ENCODE measurements at places on chromosomes 6 and 20.
A peak's percentile ranks its signal among the peaks of the same experiment; 100 is the strongest.

GRCh38 chr20:58374906-58375758 is 13.9 kb upstream of the VAPB start:
- no peak for DNase-seq

GRCh38 chr6:129749749-129750120 is 39.8 kb upstream of the ARHGAP18 start:
- DNase-seq, result no peak

DNA sequence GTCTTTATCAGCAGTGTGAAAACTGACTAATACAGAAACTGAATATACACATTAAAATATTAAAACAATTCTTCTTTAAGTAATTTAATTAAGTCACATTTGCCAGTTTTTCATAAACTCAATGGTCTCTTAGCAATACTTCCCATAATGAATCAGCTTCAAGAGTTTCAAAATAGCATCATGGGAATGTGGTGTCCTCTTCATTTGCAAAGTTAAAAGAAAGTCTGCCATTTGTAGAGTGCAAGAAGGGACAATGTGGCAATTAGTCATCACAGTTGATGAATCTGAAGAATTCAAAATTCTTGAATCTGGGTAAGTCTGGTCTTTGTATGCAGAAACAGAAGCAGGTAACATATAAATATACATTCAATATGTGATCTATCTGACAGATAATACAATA is 38.7 kb downstream of the SYNE1 start:
- no peak for DNase-seq

- no peak for DNase-seq
Observed at GRCh38 chr20:59633656-59634251, 29.4 kb downstream of the PHACTR3 start.

DNA sequence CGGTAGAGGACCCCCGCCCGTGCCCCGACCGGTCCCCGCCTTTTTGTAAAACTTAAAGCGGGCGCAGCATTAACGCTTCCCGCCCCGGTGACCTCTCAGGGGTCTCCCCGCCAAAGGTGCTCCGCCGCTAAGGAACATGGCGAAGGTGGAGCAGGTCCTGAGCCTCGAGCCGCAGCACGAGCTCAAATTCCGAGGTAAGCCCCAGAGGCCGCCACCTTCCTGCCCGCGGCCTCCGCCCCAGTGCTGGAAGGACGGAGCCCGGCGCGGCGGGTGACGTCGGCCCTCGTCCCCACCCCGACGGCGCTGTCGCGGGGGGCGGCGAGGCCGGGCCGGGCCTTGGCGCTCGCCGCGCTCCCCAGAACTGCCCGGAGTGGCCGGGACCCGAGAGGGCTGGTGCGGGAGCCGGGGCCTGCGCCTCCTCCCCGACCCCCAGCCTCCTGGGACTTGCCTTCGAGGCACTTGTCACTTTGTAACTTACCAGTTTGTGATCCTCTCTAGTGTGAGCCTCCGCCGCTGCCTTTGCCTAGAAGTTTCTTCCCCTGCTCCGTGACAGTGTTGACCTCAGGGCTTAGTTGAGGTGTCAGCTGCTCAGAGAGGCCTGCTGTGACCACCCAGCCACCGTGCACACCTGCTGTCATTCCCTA is 417 bp downstream of the VAPB start:
- DNase-seq, result no peak

- no peak for DNase-seq
Observed at GRCh38 chr6:72963946-72964345, 261.4 kb downstream of the KHDC1L start.

DNA sequence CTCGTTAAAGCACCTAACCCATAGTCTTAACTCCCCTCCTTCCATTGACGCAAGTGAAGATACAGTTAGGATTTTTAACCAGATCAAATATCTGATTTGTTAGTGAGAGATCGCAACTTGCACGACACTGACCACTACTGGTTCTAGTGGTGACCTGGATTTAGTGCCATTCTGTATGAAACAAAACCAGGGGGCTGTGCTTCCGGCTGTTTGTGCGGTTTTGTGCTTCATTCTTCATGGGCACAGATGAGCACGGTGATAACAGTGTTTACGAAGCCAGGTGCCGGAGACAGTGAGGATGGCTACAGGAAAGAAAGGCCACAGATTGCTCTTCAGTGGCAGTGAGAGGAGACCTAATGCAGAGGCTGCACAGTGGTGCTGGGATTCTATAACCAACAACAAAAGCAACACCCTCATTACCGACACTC is 75.5 kb downstream of the NOL4L start:
- DNase-seq, result no peak

- DNase-seq, result no peak
Observed at GRCh38 chr6:42720739-42721138, 1.7 kb downstream of the PRPH2 start.

- DNase-seq, result no peak
Observed at GRCh38 chr6:99269207-99269606, 80.3 kb downstream of the FAXC start.

- no peak for DNase-seq
Observed at GRCh38 chr6:142850679-142851423, 94.1 kb downstream of the HIVEP2 start.

GRCh38 chr6:133214267-133214666 is 26.9 kb upstream of the EYA4 start:
- no peak for DNase-seq

DNA sequence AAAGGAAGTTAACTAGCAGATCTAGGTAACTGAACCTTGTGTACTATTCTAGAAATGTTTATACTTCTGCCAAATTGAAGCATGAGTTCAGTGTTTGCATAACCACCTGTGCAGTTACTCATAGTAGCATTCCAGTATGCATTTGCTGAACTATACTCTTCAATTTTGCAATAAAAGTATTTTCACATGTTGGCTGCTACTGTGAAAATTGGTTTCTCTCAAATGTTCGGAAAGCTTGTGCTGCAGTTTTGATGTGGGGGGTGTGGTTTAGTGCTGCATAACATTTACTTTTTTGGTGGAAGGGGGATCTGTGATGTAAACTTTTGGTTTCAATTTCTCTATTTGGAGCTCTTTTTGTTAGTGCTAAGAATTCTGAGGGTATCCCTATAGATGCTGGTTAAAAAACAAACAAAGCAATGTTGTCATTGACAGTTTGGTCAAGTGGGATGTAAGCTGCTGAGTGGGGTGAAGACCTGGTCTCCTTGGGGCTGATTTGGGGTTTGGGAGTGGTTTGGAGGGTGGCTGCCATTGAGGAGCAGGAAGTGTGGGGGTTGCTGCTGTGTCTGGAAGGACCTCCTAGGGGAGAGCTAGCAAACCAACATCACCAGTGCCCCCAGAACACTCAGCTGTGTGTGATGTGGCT is 87.8 kb downstream of the CARMIL1 start:
- DNase-seq, result no peak

DNA sequence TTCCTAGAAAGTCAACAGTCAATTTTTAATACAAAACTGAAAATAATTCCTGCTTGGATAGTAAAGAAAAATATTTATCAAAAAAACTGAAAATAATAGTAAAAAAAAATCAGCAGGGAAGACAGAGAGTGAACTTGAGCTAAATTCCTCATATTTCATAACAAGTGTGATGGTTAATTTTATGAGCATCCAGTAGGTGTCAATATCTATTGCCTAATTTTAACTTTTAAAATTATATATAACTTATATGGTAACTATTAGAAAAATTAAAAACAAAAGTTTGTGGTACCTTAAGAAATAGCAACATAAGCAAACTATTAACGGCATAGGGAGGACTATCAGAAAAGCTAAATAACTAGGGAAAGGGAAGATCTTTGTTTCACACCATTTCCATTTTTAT is 2.1 kb downstream of the EPM2A start:
- DNase-seq, result no peak

DNA sequence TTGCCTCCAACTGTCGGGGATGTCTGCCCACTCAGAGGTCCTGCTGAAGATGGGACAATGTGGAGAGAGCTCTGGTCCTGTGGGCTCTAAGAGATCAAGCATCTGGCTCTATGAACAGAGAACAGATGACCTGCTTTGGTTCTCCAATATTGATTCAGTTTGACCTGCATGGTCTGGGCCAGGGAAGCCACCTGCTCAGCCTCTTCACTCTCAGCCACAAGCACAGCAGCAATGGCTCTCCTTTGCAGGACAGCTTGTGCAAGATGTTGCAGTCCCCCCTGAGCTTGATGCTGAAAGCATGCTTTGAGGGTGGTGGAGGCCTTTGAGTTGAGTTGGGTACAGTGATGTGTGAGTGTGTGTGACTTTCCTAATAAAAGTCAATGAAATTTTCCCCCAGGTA is 18.6 kb upstream of the MCM3 start:
- DNase-seq, result no peak

DNA sequence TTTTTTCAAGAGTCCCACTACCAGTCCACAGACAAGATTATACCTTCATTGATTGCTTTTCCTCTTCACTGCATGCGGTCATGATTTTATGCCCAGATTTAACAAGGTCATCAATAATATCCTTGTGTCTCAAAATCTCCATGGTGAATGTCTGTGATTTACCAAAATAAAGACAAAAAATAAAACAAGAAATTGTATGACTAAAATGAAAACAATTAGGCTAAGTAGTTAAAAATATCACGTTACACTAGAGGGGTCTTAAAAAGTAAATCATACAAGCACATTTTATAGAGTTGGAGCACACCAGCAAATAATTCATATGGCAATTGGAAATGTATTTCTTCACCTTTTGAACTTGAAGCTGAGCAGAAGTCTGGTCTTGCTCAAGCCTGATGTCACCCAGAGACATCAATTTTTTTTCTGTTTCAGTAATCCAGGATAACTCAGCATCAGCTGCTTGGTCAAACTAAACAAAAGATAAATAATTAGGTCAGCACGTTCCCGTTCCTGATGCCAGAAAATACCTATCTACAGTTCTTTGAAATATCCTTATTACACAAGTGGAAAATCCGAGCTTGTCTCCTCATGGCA is 125.4 kb downstream of the DST start:
- DNase-seq, result no peak

- DNase-seq, result no peak
Observed at GRCh38 chr20:63546256-63546955, 1.1 kb downstream of the SRMS start.

DNA sequence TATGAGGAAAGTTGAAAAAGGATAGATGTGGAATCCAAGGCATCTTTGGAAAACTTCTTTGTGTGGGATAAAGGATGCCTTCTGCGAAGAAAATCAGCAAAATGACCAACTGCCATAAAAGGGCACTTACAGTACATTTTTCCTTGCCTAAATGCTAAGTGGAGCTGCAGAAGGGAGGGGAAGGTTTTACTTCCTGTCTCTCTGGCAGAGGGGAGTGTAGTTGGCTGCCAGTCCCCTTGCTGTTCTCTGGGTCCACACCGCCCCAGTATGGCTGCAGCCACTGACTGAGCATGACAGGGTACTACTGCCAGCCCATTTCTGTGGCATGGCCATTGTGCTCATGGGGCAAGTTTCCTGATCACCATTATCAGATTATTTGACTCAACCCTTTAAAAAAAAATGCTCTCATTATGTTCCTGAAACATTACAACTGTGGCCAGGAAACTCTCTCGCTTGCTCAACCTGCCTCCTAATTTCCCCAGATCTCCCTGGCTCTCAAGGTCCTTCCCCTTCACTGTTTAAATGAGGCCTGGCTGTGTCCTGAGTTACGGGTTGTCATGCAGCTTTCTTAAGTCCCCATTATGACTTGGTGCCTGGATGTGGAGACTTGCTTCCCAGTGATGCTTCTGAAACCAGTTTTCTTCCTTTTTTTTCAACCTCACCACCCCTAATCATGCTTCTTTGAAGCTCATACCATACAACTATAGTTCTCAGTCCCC is 34.5 kb upstream of the FAM184A start:
- no peak for DNase-seq

DNA sequence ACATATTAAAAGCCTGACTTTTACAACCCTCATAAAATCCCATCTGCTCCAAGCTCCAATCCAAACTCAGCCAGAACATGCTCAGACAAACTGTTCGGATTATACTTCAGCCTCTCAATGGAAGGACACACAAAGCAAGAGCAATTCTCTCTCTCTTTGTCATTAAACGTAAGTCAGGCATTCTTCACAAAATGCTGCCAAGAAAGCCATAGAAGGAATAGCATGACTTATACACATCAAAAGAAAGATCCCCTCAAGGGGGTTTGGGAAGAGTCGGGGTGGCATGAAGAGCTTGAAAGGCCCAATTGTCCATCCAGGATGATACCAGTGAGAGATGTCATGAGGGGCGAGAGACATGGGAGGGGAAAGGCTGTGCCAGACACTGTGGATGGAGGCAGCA is 268.9 kb downstream of the PREX1 start:
- no peak for DNase-seq

GRCh38 chr6:111692327-111693164 is 86.9 kb upstream of the TRAF3IP2 start:
- peak; percentile 82 for DNase-seq

GRCh38 chr20:10002866-10003265 is 31.9 kb upstream of the ANKEF1 start:
- no peak for DNase-seq

DNA sequence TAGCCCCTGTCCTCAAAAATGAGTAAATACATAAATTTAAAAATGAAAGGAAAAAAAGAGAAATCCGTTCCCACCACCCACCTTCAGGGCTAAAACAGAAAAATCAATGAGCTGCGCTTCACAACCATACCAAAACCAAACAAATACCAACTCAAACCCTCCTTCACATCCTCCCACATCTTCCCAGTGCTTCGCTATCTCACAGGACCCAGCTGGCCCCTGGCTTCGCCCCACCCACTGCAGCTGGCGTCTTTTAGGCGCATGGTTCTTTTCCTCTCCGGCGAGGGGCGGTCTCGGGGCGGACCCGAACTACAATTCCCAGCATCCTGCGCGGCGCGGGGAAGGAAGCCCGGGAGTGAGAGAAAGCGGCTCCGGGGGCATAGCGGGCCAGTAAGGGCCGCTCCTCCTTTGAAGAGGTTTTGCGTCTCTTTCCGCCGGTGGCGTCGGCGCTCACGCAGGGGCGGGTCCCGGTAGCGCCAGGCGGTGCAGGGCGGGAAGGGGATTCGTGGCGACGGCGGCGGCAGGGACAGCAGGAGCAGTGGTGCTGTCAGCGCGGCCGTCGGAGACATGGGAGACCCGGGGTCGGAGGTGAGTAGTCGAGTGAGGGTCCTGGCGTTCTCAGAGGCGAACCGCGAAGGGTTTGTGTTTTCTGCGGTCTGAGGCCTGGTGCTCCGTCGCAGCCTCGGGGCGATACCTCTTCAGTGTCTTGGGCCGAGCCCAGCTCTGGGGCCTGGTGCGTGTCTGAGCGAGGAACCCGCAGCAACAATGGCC is at the start of gene ZNF451:
TSS of gene ZNF451 (plus strand) at position 502 of the 771 bp plus-strand sequence. CDS start at position 568, 66 bp downstream.
- peak; percentile 97 for DNase-seq

GRCh38 chr6:115909923-115910546 is 150.7 kb downstream of the FRK start:
- DNase-seq, result no peak

DNA sequence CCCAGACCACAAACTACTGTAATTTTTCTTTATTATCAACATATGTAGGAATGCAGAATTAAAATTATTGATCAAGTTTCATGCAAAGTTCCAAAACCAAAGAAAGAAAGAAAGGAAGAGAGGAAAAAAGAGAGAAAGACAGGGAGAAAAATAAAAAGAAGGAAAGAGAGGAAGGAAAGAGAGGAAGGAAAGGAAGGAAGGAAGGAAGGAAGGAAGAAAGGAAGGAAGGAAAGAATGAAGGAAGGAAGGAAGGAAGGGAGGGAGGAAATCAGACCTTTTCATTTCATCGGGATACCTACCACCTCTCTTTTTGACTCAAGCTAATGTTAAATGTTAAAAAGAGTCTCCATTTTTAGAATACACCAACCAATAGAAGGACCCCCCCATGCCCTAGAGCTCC is 31.9 kb downstream of the DCDC2 start:
- DNase-seq, result no peak
